ENCODE measurements at places on chromosomes 5 and 9. TPM values are rescaled to one million over a fixed set of nuclear protein-coding genes. Genes with fewer than 3 reads are reported as not detected.
A peak's percentile ranks its signal among the peaks of the same experiment; 100 is the strongest.

The SOHLH1 gene
- not detected for total RNA-seq

The GPX3 gene
- total RNA-seq = not detected

The PDGFRB gene
- total RNA-seq = 1.9 TPM

The TAF11L5 gene
- not detected for total RNA-seq

DNA sequence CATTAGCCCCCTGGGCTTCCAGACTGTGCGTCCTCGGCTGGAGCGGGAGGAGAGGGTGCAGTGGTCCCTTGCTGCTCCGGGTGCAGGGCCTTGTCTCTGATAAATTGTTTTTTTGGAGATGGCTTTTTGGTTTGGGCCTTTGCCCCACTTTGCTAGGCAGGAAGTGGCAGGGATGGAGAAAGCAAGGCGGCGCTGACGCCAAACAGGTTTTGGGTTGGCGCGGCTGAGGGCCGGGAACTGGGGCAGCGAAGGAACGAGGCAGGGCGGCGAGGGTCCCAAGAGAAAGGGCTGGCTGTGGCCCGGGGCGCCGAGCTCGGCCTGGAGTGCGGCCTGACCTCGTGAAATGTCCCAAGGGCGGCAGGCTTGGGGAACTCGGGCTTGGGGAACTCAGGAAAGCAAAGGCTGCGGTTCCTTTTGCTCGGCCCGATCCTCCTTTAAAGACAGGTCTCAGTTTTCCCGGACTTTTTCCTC is 4.1 kb downstream of the LHX2 start:
- no peak for DNase-seq

DNA sequence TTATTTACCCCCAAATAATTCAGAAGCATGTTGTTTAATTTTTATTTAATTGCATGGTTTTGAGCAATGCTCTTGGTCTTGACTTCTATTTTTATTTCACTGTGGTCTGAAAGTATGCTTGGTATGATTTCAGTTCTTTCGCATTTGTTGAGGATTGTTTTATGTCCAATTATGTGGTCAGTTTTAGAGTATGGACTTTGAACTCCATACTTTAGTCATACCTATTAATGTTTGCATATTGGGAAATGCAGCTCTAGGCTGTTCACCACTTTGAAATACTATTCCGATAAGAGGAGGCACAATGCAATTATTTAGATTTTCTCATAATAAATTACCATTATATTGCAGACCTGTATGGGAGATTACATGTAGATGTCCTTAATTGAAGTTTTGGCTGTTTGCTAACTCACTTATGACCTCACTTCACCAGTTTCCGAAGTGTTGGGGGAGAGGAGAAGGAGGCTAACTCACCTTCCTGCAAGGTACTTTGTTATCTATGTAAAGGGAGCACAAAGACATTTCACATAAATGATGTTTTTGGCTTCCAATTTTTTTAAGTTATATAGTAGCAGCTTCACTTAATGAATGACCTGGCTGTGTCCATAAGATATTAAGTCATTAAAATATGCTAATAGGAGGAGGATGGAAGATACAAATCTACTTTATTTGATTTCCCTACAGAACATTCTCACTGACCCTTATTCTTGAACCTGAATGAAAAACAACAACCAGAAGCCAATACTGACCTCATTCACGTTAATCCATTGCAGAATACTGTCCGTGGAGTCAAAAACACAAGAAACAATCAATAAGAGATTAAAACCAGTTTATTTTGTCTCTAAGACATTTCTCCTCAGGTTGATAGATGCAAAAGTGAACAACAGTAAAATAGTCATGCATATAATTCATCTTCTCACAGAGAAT is 970.3 kb upstream of the ARRDC3 start:
- DNase-seq = no peak

DNA sequence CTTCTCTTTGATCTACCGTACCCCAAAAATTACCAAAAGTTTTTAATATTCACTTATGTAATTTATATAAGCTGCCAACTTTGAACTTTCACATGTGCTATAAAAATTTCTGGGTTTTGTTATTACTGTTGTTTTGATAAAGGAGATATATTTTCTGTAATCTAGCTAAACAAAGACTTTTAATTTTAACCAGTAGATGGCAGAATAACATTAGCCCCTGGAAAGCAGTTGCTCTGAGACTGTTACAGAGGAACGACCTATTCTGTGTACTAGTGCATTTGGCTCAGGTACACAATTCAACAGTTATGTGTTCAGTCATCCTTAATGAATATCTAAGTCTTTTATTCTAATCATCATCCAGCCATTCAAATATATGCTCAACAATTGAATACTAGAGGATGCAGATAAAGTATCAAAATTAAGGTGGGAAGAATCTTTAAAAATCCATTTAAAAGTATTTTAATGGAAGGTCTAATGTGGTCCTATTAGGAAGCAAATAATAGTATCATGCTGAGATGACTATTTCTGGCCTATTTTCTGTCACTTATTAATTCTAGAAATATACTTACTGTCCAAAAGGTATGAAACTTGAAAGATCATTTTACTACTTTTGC is 8.6 kb downstream of the KLHL9 start:
- DNase-seq = peak; percentile 22

DNA sequence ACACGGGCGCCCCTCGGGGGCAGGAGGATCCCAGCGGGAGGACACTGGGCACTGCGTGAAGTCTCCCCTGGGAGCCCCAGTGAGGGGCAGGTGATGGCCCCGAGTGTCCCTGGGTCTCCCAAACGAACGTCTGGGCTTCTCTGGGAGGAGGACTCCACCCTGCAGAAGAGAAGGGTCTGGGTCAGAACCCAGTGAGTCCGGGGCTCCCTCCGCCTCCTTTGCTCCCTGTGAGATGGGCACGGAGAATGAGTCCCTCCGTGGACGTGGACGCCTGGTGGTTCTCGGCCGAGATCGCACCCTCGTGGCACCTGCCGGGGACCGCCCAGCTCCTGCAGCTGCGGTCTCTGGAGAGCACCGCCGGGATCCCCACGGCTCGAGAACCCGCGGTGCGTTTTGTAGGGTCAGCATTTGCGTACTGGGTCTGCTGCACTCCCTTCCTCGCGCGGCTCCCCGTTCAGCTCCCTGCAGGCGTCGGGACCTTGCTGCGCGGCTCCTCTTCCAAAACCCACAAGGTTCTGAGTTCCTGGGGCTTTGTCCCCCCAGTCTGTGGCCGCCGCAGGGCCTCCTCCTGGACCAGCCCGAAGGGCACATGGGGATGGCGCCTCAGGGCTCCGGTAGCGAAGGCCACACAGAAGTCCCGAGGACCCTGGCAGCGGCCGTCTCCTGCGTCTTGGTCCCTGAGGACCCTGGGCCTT is 10.2 kb upstream of the CEP72 start:
- DNase-seq = no peak

- DNase-seq = no peak
These were observed 2.1 kb downstream of the NSG2 start for GRCh38 chr5:174047472-174048099.

DNA sequence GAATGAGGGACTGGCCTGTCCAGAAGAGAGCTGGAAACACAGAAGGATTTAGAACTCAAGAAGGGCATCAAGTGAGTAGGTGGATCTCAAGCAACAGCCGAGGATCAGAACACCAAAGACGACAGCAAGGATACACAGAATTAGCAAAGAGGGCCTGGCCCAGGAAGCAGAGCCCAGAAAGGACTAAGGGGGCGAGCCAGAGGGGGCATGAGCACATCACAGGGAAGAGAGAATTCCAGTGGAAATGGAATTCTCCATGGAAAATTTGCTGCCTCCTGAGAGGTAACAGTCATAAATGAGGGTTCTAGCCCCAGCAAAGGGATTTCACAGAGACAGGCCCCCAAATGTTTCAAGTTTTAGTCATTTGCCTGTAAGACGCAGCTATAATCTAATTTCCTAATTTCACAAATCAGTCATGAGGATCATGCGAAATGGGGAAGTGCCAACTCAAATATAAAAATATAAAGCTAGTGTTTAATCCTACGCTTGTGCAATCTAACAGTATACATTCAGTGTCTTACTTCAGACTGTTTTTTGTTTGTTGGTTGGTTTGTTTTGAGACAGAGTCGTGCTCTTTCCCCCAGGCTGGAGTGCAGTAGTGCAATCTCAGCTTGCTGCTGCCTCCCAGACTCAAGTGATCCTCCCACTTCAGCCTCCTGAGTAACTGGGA is 46.7 kb downstream of the FNBP1 start:
- no peak for DNase-seq

The SPATA31D3 gene
- total RNA-seq = not detected

The LCN9 gene
- not detected for total RNA-seq

- DNase-seq = no peak
These were observed 386.7 kb downstream of the KDM4C start for GRCh38 chr9:7144265-7145046.

The MGAT1 gene
- total RNA-seq = 152 TPM

DNA sequence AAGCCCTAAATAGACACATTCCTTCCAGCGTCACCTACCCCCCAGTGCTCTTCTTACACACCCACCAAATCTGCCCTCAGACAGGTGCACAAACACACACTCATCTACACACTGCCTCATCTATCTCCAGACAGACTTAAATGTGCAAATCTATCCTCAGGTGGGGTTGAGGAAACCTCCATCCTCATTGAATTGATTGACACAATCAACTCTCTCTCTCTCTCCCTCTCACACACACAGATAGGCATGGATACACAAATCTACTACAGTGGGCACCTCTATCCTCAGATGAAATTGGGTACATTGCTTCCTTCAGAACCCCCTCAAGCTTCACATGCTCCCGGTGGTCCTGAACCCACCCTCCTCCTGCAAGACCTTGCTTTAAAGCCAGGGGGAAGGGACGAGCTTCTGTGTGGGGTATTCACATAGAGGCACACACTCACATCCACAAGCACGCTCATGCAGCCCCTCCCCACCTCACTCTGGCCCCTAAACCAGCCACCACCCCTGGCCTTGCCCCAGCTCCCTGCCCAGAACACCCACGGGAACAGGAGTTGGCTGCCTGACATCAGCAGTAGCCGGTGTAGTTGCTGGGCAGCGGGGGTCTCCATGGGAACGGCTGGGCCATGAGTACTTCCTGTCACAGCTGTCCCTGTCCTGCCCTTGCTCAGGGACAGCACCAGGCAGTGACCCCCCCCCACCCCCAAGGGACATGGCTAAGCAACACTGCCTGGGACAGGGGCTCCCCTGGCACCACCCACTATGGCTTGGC is 22.8 kb downstream of the PCDH1 start:
- no peak for DNase-seq

The PCDHAC2 gene
- not detected for total RNA-seq

DNA sequence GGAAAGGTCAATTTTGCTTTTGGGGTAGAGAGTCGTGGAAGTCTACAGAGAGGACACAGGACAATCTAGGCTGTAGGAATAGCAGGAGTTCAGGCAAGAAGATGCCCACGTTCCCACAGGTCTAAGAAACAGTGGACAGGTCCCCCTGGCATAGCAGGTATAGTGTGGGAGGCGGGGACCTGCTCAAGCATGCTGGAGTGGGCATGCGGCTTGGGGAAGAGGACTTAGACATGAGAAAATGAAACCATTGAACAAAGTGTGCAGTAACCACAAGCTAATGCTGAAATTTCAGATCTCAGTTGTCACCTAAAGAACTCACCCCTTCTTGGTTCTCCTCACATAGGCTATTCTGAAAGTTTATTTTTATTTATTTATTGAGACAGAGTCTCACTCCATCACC is 142.8 kb upstream of the EFNA5 start:
- no peak for DNase-seq

Measured in activated CD4-positive, alpha-beta T cell treated with anti-CD3 and anti-CD28 coated beads, Interleukin-2, amount 10 ng/mL, durations not matched to agents 7 days and 5 days (primary cell).